Brain microvascular endothelial cell (primary cell): ENCODE measurements at places on chromosomes 7 and 10.

GRCh38 chr7:2224934-2225333 lies 7.8 kb downstream of the MAD1L1 start:
- DNase-seq, result no peak

GRCh38 chr10:13347043-13347499 lies 1.0 kb downstream of the SEPHS1 start:
- DNase-seq, result no peak

- DNase-seq, result peak; percentile 92
Measured at GRCh38 chr10:114151486-114151885, 22.5 kb downstream of the CCDC186 start.

- peak; percentile 28 for DNase-seq
Measured at GRCh38 chr10:94088926-94089381, 95.2 kb downstream of the PLCE1 start.

DNA sequence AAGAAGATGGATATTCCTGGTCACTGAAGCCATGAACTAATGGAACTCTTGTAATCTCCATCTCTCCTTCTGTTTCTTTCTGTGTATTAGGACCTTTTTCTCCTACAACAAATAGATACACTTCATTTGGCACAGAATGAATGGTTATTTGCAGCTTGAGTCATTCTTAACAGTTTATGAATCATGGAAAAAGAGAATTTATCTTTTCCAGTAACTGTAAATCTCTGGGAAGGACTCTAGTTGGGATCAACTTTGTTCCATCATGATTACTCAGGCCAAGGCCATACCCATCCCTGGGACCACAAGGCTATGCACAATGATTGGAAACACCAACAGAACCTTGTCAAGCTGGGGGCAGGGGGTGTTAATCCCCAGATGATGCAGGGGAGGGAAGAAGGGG lies 36.1 kb upstream of the MDFIC start:
- DNase-seq, result no peak

GRCh38 chr10:59910867-59911266 lies 4.5 kb upstream of the CCDC6 start:
- no peak for DNase-seq

DNA sequence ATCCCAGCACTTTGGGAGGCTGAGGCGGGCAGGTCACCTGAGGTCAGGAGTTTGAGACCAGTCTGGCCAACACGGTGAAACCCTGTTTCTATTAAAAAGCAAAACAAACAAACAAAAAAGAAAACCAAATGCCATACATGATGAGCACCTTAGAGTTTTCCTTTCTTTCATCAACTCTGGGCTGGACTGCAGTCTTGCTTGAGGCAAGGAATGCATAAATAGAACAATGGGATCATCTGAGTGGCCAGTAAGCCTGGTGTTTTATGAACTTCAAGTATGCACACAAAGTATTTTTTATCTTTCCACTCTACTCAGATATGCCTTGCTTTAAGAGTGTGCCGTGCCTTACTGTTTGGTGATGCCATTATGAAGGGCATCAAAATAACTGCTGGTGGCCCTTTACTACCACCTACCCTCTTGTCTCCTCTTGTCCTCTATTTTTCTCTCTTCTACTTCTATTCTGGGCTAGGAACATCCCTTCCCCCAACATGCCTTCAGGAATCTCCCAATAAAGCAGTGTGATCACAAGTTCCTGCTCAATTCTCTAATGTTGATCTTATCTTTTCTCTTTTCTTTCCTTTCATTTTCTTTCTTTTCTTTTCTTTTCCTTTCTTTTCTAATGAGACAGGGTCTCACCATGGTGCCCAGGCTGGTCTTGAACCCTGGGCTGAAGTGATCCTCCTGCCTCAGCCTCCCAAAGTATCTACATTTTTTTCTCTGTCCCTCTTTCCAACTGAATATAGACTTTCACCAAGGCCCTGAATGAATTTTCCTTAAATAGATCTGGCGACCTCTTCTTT lies 10.2 kb downstream of the SCD start:
- DNase-seq, result no peak

- no peak for DNase-seq
Measured at GRCh38 chr7:112500619-112501018, 19.8 kb downstream of the LSMEM1 start.

- no peak for DNase-seq
Measured at GRCh38 chr7:96310110-96310509, 11.8 kb downstream of the SLC25A13 start.

DNA sequence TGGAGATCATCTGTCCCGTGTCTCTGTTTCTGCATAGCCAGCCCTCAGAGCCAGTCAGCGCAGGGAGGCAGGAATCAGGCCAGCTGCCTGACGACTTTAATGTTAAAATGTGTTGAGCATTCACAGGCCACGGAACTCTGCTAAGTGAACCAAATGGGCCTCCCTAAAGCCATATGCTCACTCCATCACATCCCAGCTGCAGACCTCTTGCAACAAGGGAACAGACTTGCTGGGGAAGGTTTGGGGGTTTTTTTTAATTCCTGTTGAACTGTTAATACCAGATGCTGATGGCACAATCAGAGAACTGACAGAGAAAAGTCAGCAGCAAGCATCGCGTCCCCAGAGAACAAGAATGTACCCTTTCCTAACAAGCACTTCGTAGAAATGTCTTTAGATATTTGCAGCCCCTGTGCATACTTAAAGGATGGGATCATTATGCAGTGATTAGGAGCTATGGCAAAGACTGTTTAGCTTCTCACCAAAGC lies 900.4 kb upstream of the AUTS2 start:
- DNase-seq, result no peak

GRCh38 chr7:134618756-134619530 lies 27.7 kb upstream of the BPGM start:
- peak; percentile 75 for DNase-seq

GRCh38 chr7:6536262-6537260 lies 14.7 kb downstream of the GRID2IP start:
- no peak for DNase-seq

DNA sequence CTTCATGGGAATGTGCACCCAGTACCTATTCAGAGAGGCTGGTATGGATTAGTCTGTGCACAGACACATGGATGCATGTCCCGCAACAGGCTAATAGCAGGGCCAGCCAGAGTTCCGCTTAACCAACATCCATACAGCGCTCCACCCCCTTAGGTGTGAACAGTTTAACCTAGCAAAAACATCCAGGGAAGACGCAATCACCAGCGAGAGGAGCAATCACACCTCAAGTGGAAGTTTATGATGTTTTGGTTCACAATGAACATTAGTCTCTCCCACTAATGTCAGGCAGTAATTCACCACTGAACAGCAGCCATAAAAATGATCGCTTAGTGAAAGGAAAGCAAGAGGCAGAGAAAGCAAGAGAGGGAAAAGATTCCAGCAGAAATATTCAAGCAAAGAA lies 91.1 kb downstream of the PLXNA4 start:
- no peak for DNase-seq

DNA sequence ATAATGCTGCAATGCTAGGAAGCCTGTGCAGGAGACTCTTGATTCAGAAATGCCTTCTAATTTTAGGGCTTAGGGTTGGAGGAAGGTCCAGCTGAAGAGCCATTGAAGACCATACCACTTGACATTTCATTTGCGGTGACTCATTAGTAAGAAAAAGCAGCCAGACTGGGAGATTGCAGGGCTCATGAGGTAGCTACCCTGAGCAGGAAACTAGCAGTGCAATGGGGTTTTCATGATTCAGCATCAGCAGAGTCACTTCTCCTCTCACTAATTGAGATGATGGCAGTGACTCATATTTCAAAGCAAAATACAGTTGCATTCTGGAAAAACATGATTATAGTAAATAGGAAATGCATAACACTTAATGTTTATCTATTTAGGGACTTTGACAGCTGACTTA lies 434.1 kb downstream of the DNAJB9 start:
- DNase-seq, result peak; percentile 20
